NCI-H1417 treated with DMSO at 0.1 percent for 48 hours (cell line): ENCODE measurements at places on chromosomes 1 and 21.
A peak's percentile ranks its signal among the peaks of the same experiment; 100 is the strongest.

DNA sequence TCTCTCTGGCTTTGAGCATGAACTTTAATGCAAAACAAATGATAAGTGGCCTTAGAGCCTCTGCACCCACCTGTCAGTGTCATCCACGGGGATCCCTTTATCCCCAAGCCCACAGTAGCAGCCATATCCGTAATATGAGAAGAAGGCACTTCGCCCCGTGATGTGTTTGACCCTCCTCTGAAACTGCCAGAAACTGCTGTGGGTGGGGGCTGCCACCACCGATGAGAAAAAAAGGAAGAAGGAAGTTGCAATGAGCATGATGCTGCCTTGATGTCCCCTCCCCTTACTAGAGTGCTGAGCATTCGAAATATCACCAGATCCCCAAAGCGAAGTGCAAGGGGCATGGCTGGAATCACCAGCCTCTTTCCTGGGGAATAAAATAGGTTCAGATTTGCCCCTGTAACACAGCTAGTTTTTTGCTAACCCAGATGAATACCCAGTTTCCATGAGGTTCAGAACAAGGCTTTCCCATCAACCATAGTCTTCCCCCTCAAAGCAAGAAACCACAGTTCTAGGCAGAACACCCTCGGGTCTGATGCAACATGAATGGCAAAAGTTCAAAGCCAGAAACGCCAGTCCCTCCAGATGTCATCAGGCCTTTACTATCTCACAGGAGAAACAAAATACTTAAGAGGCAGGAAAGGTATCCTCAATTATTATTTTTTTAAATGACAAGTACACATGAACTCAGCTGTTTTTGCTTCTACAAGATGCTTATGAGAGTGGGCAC lies 10.8 kb upstream of the UBXN10 start:
- no peak for DNase-seq

DNA sequence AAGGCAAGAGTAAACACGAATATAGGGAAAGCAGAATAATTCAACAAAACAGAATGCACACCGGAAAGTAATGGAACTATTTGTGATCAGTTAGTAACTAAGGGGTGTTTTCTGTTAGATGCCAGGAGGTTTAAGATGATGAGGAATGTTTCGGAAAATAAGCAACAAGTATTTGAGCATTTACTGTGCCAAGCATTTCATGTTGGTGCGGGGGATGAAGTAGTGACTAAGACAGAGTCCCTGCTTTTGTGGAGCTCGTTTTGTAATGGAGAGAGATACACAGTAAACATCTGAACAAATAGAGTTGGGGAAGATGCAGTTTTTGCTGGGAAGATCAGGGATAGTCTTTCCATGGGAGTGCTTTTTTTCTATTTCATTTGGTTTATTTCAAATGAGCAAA lies 78.7 kb downstream of the DYRK1A start:
- no peak for DNase-seq

DNA sequence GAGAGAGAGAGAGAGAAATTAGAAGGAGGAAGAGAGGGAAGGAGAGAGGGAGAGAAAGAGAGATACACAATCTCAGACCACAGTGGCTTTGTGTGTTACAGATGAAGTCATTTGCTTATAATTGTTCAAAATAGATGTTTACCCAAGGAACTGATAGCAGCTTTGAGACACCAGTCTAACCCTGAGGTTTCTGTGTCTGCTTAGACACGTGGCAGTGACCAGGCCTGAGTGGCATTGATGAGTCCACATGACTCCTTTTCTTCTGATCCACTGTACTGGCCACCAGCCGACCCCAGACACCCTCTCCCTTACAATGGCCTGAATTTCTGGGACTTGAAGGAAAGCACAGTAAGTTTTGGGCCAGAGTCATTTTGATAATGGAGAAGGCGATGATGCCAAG lies 104.9 kb downstream of the DUSP10 start:
- DNase-seq: no peak

GRCh38 chr21:15057285-15057684 lies 7.5 kb downstream of the NRIP1 start:
- no peak for DNase-seq

- no peak for DNase-seq
Measured at GRCh38 chr1:72111662-72112061, 170.7 kb downstream of the NEGR1 start.

DNA sequence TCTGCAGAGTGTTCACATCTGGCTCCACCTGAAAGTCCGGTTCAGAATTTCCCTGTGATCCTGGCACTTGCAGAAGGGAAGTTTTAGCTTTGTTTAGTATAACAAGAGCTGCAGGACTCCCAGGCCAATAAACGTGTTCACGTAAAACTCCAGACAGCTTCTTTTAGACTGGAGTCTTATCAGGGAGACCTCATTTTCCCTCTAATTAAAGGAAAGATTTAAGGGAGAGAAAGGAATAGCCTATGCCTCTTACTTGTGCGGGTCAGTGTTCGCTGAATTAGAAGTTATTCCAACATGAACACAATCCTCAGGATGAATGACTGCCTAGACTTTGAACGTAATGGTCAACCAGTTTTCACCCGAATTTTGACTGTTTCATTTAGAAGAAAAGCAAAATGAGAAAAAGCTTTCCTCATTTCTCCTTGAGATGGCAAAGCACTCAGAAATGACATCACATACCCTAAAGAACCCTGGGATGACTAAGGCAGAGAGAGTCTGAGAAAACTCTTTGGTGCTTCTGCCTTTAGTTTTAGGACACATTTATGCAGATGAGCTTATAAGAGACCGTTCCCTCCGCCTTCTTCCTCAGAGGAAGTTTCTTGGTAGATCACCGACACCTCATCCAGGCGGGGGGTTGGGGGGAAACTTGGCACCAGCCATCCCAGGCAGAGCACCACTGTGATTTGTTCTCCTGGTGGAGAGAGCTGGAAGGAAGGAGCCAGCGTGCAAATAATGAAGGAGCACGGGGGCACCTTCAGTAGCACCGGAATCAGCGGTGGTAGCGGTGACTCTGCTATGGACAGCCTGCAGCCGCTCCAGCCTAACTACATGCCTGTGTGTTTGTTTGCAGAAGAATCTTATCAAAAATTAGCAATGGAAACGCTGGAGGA lies 202.1 kb upstream of the SGIP1 start:
- DNase-seq: no peak

DNA sequence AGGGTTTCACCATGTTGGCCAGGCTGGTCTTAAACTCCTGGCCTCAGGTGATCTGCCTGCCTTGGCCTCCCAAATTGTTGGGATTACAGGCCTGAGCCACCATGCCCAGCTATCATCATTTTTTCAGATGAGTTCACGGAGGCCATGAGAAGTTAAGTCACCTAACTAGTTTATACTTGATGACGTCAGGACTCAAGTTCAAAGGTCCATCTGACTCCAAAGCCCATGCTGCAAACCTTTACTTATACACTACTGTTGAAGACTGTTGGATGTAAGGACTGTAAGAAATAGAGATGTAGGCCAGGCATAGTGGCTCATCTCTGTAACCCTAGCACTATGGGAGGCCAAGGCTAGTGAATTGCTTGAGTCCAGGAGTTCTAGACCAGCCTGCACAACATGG lies 40.8 kb upstream of the STMN1 start:
- no peak for DNase-seq

- no peak for DNase-seq
Measured at GRCh38 chr1:59747420-59748024, 67.2 kb upstream of the HOOK1 start.

GRCh38 chr1:169595764-169596711 lies 9.8 kb upstream of the F5 start:
- no peak for DNase-seq

DNA sequence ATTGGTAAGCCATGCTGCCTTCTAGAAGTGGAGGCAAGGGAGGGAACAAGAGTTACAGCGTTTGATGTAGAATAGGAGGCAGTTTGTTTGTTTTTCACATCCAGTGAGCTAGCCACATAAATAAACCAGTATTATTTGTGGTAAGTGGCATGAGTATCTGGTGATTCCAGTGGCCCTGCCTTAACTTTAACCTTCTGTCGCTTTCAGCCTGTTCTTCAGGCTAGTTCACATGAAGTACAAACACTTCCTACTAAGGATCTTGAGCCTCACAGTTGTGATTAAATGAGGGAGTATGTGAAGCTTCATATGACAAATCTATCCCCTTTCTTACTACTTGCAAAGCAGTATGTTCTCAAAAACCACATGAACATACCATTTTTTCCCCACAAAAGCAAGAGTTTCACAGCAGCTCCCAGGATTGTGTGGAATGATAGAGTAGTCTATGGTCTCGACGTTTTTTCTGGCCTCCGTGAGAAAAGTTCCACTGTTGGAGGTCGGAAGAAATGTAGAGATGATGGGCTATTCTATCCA lies 59.5 kb downstream of the PHACTR4 start:
- DNase-seq: no peak

GRCh38 chr1:42769811-42770210 lies 2.8 kb downstream of the C1orf50 start:
- no peak for DNase-seq

DNA sequence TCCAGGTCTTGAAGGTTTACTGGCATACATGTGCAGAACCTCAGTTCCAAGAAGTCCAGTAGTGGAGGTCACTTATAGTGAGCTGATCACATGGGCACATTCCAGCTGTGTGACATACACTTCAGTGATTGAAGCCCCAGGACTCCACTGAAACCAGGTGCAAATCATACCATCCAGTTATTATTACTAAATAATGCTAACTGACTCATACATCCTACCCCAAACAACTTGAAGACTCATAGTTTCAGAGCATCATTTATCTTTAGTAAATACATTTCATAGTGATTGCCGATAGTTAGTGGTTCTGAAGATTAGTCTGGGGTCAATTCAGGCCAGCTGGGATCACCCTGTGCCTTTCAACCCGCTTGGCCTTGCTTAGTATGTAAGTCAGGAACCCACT lies 137.9 kb upstream of the UBE2U start:
- DNase-seq: no peak

DNA sequence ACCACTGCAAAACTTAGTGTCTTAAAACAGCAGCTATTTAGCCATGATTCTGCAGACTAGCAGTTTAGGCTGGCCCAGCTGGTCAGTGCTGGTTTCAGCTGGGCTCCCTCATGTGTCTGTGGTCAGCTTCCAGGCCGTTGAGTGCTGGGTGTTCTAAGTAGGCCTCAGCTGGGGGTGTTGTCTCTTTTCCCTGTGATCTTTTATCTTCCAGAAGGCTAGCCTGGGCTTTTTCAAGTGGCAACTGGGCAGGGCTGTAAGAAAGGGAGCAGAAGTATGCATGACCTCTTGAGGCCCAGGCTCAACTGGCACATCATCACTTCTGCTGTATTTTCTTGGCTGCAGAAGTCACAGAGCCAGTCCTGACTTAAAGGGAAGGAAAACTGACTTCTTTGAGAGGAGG lies 136.1 kb downstream of the KIF26B start:
- DNase-seq: no peak

GRCh38 chr1:162944974-162945674 lies 84.1 kb upstream of the CCDC190 start:
- DNase-seq: no peak

- peak; percentile 13 for DNase-seq
Measured at GRCh38 chr21:34979383-34979782, 69.7 kb downstream of the RUNX1 start.

- no peak for DNase-seq
Measured at GRCh38 chr21:37907076-37907475, 9.2 kb downstream of the KCNJ6 start.

DNA sequence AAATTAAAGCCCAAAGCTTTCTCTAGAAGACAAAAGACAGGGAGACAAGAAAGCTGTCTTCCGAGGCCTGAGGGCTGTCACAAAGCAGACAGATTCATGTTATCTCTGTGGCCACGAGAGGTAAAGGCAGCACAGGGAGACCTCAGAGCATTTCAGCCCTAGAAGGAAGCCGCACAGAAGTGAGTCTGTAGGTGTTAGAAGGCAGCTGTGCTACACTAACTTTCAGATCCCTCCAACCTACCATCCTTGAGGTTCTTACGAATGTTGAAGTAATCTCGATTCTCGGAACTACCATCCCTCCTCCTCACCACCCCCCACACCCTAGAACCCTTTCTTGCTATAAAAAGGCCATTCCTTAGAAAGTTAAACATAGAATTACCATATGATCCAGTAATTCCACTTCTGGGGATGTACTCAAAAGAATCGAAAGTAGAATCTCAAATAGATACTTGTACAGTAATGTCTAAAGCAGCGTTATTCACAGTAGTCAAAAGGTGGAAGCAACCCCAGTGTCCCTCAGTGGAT lies 21.5 kb upstream of the LYST start:
- DNase-seq: no peak
